Colonic mucosa (tissue), 4 donors: ENCODE measurements at places on chromosomes 2 and 18. TPM values are rescaled to one million over a fixed set of nuclear protein-coding genes. Genes with fewer than 3 reads are reported as not detected.

DNA sequence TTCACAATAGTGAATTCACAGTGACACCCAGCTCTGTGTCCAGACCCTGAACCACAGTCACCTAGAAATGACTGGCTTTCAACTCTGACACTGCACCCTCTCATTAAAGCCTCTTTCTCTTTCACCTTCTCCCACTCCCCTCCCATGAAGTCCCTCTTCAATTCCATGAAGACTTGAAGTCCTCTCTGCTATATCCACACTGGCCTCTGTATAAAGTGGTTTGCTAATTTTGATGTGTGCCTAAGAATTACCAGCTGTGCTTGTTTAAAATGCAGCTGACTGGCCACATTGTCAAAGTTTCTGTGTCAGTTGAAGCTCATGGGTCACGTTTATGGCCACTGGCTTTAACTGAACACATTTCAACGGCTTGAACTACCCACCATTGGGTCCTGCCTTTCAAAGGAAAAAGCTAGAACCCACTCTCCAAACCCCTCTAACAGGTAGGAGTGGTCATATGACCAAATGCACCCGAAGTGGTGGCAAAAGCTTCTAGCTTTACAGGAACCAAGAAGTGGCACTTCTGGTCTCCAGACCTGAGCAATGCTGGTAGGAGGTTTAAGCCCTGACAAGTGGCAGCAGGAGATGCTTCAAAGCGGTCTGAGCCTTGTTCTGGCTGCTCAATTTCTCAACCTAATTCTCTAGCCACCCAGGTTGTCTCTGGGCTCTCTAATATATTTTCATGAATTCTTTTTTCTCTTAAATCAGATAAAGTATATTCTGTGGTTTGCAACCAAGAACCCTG, 34.2 kb downstream of the B4GALT6 start:
- no peak overlapping the region for H3K4me3 ChIP-seq

The LYPD1 gene
- total RNA-seq: not detected

DNA sequence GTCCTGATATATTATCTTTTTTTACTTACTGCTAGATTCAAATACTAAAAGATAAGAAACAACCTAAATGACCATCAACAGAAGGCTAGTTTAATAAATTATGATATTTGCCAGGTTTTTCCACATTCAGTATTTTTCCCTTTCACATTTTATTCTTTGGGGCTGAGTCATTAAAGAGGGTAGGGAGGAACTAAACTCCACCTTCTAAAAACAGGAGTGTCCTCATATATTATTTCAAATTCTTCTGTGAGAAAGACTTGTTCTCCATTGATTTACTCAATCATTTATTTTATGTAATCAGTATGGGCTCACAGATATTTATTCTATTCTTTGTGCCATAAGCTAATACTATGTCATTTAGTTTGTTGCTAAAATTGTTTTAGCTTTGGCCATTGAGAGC, 9.0 kb downstream of the HDHD2 start:
- DNase-seq: no peak
- no peak overlapping the region for H3K27ac ChIP-seq
- H3K27me3 ChIP-seq: no peaks in the 10 kb centered on the region
- H3K4me3 ChIP-seq: no peak overlapping the region

The SLC35F6 gene
- total RNA-seq: 24.8 TPM

The EML6 gene
- total RNA-seq: 2.5 TPM

- no peaks in the 10 kb centered on the region for H3K27me3 ChIP-seq
- peak; percentile 85 for DNase-seq
- H3K4me1 ChIP-seq: no peaks in the 10 kb centered on the region
- H3K36me3 ChIP-seq: no peaks in the 10 kb centered on the region
- H3K27ac ChIP-seq: peak overlapping the region; percentile 68
Measured at GRCh38 chr2:64359892-64360657, 93.9 kb upstream of the LGALSL start.

DNA sequence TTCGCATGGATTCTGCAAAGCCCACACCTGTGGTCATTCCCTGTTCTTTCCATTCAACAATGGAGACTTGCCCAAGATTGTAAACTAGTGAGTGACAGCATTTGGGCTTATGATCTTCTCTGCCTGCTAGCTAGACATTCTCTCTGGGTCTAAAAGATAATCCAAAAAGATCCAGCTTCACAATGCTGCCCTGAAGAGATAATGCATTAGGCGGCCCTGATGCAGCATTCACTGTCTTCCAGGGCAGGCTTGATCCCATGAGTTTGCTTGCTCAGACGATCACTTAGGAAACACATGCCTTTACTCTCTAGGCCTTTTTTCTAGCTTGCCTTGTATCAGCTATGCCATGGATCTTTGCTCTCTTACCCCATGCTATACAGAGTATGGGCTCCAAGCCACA, 196.1 kb downstream of the SETBP1 start:
- no peaks in the 10 kb centered on the region for H3K36me3 ChIP-seq
- H3K27ac ChIP-seq: no peak overlapping the region
- no peak for DNase-seq
- no peaks in the 10 kb centered on the region for H3K27me3 ChIP-seq
- no peak overlapping the region for H3K4me3 ChIP-seq
- H3K4me1 ChIP-seq: no peaks in the 10 kb centered on the region
